ENCODE measurements at places on chromosomes 6 and 20.

- DNase-seq = no peak
Measured at GRCh38 chr6:2687456-2687855, 63.3 kb downstream of the MYLK4 start.

DNA sequence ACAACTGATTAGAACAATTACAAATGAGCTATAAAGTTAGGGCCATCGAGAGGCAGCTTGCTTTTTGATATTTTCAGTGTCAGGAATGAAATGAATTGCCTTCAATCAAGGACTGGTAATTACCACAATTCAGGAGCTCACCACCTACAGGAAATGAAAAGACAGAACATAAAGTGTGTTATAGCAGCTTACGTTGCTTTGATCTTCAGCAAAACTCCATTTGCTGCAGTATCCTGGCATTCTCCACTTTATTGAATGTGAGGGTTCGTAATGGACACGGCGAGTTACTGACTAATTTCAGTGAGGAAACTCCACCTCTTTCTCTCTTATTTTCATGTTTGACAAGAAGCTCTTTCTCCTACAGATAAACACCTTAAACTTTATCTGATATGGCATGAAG lies 440.0 kb upstream of the HSF2 start:
- no peak for DNase-seq

GRCh38 chr6:109174916-109175315 lies 79.6 kb downstream of the CEP57L1 start:
- no peak for DNase-seq

- DNase-seq = no peak
Measured at GRCh38 chr6:68657374-68658139, 22.5 kb downstream of the ADGRB3 start.

- no peak for DNase-seq
Measured at GRCh38 chr6:14305131-14305530, 187.6 kb downstream of the CD83 start.

DNA sequence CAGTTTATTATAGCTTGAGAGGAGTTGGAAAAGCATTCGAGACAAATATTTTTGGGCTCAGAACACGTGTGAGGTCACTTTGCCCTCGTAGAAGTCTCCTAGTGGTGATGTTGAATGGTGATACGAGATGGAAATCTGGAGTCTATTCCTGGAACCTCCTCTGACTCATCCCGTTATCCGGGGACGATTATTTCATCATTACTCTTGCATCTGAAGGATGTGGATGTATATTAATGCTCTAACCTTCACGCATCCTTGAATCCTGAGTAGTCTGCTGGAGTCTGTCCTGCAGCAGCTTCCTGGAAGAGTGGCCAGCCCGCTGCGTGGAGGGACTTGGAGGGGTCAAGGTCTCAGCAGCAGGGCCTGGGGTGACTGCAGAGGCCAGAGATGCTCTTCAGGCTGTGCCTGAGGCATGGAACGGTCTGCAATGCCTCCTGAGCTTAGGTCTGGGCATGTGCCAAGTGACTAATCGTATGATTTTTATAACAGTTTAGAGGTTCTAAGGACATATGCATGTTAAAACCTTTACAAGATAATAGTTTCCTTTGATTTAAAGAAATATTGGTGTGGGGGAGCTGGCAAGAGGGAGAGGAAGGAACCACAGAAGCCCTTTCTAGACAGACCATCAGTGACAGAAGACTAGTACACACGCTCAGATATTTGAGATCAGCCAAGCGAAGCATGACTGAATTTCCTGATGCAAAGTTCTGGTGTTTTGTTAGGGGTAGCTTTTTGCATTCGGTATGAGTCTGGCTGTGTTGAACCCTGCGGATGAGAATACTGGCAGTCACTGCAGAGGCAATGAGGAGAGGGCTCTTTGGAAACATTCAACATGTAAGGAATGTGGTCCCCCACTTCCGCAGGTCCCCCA lies 400.2 kb downstream of the QKI start:
- DNase-seq = no peak

DNA sequence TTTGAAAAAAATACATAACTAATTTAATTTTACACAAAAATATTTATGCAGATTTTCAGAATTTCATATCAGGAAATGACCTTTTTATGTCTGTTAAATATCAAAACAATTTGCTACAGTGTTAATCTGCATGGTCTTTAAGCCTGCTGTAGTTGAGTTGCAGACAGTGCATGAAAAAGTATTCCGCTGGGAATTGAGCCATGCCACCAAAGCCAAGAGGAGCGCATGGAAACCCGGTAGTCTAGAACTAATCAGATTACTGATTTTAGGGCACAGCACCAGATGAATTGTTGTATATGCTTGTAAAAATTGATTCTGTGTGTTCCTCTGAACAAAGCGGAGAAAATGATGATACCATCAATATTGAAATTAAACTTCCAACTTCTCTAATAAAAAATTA lies 34.3 kb upstream of the LAMP5 start:
- no peak for DNase-seq

GRCh38 chr20:49671433-49671832 lies 42.2 kb downstream of the B4GALT5 start:
- no peak for DNase-seq

- DNase-seq = peak; percentile 18
Measured at GRCh38 chr6:165729307-165729936, 66.4 kb upstream of the PDE10A start.

GRCh38 chr20:53898556-53898931 lies 171.8 kb downstream of the BCAS1 start:
- no peak for DNase-seq

GRCh38 chr6:150940941-150941340 lies 75.4 kb downstream of the MTHFD1L start:
- no peak for DNase-seq

DNA sequence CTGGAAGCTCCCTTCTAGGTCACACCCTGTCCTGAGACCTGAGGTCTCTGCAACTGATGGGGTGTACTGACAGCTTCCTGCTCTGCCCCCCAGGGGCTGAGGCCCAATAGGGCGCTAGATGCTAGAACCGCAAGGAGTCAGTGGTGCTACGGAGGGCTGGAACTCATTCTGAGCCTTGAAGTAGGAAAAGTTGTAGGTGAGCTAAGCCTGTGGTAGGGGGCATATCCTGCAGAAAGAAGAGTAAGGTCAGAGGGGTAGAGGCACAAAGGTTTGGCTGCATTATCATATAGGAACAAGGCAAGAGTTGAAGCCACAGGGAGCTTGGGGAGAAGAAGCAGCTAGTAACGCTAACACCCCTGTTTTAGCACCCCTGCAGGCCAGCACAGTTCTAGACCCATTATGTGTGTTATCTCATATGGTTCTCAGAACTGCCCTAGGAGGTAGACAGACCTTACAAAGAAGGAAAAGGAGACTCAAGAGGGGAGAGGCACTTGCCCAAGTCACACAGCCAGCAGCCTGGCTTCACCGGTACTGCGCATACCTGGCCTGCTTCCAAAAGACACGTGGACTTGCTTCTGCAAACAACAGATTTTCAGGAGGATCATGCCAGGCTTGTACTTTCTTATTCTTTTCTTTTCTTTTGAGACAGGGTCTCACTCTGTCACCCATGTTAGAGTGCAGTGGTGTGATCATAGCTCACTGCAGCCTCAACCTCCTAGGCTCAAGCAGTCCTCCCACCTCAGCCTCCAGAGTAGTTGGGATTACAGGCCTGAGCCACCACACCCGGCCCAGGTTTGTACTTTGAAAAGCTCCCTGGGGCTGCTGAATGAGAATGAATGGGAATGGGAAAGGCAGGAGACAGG lies 156.1 kb downstream of the MRPL14 start:
- DNase-seq = no peak

GRCh38 chr20:18943542-18943941 lies 130.0 kb downstream of the SCP2D1 start:
- no peak for DNase-seq

Measured in stimulated activated CD4-positive, alpha-beta T cell treated with anti-CD3 and anti-CD28 coated beads, Interleukin-12 subunit alpha, Interleukin-12 subunit beta, amount 100 ng/mL, for 24 hours (primary cell).